ENCODE measurements at places on chromosomes 11 and 22.

DNA sequence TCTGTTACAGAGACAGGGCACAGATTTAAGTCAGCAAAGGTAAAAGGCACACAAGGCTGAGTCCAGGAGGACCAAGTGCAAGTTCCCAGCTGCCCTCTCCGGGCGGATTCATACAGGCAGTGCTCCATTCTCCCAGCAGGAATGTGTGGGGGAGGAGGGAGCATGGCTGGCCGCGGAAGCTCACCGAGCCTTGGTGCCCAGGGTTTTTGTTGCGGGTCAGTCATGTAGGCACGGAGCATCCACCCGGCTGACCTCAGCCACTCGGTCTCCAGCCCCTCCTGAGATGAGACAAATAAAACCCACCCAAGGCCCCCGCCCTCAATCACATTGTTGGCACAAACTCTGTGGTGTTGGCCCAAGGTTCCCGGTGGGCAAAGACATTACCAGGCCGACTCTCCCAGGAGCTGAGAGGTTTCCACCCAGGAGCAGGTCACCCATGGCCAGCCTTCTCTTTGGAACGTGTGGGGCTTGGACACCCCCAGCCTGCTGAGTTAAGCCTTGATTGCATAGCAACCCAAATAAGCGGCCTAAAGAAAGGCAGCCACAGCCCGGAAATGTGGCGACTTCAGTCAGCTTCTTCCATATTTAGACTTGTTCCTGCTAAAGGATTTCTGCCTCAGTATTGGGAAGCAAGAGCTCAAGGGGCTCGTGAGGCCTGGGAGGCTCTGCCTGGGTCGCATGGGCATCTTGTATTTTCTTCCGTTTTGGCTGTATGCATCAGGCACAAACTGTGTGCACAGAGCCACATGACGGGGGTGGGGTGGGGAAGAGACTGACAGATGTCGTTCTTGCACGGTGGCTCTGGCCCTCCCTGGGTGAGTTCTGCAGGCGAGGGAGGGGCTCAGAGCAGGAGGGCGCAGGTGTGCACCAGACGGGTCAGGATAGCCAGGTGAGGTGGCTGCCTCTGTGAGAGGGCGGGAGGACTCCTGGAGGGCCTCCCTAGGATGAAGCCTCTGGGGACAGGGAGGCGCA is 63.0 kb downstream of the ARHGAP8 start:
- DNase-seq = no peak

- DNase-seq = peak; percentile 71
Measured at GRCh38 chr11:2196970-2197770, 25.6 kb upstream of the TH start.

DNA sequence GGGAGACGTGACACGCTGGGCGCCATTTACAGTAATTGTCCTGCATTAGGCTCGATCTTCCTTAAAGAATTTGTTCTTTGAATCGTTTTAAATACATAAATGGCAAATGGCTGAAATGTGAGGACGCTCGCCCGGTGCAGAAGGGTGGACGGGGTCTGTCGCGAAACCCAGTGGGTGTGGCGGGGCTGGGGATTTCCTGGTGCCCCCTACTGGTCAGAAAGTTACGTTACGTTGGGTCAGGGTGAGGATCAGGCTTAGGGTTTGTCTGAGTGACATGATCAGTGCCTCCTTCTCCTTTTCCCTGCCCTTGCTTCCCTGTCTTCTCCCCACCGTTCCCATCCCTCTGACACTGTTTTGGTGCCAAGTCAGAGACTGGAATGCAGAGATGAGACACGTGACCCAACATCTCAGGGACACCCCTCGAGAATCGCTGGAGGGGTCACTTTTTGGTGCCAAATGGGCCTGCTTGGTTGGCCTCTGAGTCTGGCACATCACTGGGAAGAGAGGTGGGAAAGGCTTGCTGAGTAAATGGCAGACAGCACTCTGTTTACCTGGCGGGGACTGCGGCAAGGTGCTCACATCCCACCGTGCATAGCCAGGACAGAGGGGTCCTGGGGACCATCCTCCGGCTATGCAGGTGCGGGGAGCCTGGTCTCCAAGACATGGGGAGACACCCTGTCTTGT is 1107.6 kb downstream of the BRD1 start:
- no peak for DNase-seq

GRCh38 chr11:126990716-126991480 is 9.7 kb downstream of the KIRREL3 start:
- no peak for DNase-seq

DNA sequence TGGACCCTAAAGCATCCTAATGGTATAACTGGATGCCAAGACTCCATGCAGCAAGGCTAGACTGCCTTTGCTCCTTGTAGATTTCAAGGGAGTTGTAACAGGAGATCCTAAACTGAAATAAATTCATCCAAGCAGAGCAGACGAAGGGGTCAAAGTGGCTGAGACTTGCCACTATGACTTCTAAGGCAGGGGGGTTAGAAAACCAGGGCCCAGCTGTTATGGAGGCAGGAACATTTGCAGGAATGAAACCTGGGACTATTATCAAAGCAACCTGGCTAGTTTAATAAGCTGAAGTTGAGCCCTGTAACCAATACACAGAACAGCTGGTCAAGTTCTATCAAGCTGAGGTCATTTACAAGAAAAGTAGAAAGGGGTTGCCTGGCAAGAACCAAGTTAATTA is 122.2 kb upstream of the TRPC6 start:
- DNase-seq = no peak

DNA sequence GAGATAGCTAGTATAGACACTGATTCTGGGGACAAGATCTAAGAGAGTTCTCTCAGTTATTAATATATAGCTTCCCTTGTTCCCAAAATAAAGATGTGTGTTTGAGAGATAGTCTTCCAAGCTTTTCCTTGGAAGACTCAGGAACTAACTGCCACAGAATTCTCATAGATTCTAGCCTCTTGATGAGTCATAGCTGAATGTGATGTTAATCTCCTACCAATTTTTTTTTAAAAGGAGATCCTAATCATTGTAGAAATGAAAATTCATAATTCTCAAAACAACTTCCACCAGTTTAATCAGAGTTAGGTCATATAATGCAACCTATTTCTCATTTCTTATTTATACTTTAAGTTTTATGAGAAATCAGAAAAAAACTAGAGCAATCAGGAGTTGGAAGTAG is 148.8 kb downstream of the JRKL start:
- DNase-seq = no peak

- DNase-seq = no peak
Measured at GRCh38 chr11:2107521-2107920, 31.7 kb downstream of the IGF2 start.

DNA sequence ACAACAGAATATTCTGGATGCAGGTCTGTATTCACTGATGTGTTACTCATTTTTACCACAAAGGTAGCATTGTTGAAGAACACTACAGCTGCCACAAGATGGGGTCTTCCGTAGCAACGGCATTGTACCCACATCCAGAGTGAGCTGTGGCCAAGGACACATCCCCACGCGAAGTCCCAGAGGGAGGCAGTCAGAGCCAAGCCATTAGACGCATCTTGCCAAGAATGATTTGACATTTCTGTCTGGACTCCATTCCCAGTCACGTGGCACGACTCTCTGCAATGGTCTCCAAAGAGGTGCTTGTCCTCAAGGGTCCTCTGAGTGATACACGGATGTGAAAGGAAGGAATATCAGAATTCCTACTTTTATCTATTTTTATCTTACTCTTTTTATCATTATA is 15.5 kb downstream of the OPCML start:
- no peak for DNase-seq

Data from erythroblast (primary cell).